Left ventricle myocardium inferior (tissue), 1 donor: ENCODE measurements at places on chromosomes 16 and 17.
A peak's percentile ranks its signal among the peaks of the same experiment; 100 is the strongest.

DNA sequence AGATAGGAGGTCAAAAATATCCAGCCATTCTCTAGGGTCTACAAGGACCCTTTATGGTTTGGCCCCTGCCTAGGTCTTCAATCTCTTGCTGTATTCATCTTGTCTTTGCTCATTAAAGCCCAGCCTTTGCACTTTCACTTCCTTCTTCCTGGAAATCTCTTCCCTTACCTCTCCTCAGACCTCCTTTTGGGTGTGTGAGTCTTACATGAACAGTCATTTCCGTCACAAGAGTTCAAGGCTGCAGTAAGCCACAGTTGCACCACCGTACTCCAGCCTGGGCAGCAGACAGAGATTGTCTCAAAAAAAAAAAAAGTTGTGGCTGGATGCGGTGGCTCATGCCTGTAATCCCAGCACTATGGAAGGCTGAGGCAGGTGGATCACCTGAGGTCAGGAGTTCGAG lies 6.0 kb upstream of the ATP1B2 start:
- DNase-seq: no peak

DNA sequence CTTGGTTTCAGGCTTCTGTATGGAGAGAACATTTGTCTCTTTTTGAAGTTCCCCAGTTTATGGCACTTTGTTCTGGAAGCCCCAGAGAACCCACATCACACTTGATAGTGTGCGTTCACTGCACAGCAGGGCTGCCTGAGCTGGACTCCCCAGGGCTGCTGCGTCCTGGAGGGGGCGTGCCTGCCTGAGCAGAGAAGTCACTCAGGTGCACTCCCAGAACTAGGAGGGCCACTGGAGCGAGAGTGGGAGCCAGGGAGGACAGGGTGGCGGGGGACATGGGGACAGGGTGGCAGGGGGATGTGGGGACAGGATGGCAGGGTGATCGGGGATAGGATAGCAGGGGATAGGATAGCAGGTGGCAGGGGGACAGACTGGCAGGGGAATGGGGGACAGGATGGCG lies 43.9 kb upstream of the ZNF469 start:
- no peak for DNase-seq

- DNase-seq: no peak
Observed at GRCh38 chr16:58121132-58121531, 8.0 kb downstream of the CFAP20 start.

DNA sequence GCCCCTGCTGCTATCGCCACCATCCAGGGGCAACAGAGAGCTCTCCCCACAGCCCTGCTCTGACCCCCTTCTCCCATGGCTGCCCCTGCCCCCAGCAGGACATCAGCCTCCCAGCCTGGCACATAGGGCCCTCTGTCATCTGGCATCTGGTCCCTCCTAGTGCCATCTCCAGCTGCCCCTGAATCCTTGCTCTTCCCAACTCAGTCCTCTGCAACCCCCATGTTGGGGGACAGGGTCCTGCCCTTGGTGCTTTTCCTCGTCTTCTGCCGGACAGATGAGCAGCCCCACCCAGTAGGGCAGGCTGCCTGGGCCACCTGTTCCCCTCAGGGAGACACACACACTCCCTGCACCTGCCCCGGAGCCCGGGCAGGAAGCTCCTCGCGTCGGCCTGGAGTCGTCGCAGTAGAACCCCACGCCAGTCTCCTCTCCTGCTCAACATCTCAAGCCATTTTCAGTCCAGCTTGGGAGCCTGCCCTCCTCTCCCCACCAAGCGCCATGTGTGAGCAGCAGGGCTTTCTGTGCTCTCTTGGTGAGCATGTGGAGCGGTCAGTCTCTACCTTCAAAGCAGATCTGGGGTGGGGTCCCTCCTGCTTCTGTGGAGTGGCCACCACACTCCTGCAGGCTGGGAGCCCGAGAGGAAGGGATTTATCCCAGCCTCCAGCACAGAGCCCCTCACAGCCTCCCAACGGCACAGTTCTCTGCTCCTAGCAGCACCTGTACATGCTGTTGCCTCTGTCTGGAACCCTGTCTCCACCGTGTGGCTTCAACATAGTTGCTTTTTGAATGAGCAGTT lies 28.2 kb downstream of the TNFRSF13B start:
- DNase-seq: no peak

- no peak for DNase-seq
Observed at GRCh38 chr16:66462912-66463311, 35.8 kb downstream of the BEAN1 start.

DNA sequence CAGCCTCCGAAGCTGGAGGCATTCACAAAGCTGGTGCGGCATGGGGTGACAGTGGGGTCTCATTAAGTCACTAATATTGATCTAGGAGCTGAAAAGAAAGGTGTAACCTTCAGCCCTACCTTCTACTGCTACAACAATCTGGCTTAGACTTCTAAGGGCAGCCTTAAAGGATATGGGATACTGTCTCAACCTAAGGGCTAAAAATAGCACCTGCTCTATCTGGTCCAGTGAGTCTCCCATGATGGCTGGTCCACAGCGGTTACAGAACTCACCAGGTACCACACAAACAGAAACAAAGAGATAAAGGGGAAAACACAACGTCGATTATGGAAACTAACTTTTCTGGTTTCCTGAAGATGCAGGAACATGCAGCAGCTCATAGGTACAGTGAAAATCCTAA lies 115.8 kb downstream of the SMG6 start:
- no peak for DNase-seq

- DNase-seq: no peak
Observed at GRCh38 chr17:35942588-35943186, 826 bp downstream of the LYZL6 start.

DNA sequence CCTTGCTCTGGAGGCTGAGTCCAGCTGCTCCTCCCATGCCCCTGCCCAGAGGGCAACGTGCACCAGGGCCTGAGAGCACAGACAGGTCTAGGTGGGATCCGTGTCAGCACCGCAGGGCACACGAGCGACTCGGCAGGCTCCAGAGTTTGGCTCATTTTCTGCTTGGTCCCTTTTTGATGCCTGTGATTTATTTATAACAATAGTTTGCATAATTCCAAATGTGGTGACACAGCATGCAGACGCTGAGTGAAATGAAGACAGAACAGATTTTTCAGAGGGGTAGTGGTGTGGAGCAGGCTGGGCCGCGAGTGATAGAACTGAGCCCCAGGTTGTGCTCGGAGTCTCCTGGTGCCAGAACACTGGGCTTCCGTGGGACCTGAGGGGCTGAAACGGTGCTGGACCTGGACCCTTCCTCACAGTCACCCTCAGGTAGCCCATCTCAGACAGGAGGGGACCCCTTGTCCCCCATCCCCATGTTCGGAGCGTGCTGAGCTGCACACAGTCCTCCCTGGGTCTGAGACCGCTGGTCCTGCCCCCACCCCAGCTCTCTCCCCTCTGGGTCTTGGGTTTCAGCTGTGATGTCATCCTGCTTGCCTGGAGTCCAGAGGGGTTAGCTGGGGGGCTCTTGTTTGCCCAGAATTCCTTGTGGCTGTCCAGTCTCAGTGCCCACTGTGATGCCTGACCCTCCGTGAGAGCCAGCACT lies 95.9 kb downstream of the METRNL start:
- no peak for DNase-seq

DNA sequence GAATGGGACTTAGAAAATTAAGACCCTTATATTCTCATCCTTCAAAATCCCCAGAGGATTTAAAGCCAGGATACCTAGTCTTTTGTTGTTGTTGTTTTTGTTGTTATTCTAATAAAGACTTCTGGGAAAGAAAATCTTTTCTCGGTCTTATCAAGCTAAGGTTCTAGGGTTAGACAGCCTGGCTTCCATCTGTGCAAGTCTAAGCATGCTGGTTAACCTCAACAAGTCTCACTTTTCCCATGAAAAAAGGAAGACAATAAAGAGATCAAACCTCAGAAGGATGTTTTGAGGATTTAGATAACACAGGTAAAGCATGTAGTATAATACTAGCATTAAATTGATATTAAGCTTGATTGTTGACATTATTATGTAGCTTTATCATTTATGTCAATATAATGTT lies 486.4 kb upstream of the SOX9 start:
- no peak for DNase-seq

GRCh38 chr16:29729116-29729521 lies 16.7 kb downstream of the C16orf54 start:
- no peak for DNase-seq

- no peak for DNase-seq
Observed at GRCh38 chr16:27760789-27761176, 210.8 kb downstream of the KATNIP start.

GRCh38 chr16:30342751-30343490 lies 12.2 kb downstream of the CD2BP2 start:
- DNase-seq: no peak

- no peak for DNase-seq
Observed at GRCh38 chr16:57939872-57940224, 31.1 kb downstream of the CNGB1 start.

DNA sequence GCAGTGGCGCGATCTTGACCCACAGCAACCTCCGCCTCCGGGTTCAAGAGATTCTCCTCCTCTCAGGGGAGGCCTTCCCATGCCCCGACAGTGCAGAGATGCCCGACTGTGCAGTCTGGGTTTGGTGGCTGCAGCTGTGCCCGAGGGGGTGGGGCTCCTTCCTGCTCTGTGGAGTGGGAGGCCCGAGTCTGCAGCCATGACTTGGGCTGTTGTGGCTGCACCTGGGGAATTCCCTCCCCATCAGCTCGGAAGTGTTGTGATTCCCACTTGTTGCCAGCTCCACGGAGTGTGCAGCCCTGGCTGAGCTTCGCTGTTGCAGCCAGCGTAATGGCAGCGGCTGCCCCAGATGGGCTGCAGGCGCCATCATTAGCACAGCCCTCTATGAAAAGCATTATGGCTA lies 66.4 kb upstream of the SMIM36 start:
- peak; percentile 34 for DNase-seq

- DNase-seq: no peak
Observed at GRCh38 chr16:13561291-13562070, 358.5 kb upstream of the ERCC4 start.

DNA sequence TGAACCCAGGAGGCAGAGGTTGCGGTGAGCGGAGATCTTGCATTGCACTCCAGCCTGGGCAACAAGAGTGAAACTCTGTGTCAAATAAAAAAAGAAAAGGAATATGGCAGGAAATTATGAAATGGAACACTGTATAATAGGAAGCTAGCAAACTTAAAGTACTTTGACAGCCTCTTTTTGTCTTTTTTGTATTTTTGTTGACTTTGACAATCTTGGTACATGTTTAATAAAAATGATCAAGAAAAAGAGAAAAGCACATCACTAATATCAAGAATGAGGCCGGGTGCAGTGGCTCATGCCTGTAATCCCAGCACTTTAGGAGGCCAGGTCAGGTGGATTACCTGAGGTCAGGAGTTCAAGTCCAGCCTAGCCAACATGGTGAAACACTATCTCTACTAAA lies 5.5 kb downstream of the ATF7IP2 start:
- DNase-seq: no peak

- peak; percentile 51 for DNase-seq
Observed at GRCh38 chr16:10878644-10879501, 1.9 kb downstream of the CIITA start.

DNA sequence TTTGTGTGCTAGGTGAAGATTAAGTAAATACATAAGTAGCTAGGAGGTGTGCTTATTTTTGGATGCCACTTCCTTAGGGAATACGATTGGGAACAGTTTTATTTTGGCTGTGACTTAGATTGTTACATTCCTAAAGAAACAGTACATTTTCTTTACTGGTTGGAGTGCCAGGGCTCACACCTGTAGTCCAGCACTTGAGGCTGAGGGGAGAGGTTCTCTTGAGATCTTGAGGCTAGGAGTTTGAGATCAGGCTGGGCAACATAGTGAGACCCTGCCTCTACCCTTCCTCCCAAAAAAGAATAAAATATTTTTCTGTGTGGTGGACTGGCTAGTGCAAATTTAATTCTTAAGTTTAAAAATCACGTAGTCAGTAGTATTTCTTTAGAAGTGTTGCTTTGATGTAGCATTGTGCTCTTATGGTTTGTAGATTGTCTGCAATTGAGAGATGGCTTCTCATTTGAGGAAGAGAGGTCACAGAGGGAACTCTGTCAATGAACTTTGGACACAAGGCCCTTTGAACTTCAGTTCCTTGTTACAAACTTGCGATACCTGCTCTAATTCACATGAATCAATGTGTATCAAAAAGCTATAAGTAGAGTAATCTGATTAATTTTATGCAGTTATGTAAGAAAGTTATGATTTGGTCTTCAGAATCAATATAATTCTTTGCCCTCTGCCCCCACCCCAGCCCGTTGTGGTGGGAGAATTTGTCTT lies 7.1 kb downstream of the HAPSTR1 start:
- DNase-seq: no peak

GRCh38 chr17:14014657-14015056 lies 54.6 kb upstream of the COX10 start:
- no peak for DNase-seq

DNA sequence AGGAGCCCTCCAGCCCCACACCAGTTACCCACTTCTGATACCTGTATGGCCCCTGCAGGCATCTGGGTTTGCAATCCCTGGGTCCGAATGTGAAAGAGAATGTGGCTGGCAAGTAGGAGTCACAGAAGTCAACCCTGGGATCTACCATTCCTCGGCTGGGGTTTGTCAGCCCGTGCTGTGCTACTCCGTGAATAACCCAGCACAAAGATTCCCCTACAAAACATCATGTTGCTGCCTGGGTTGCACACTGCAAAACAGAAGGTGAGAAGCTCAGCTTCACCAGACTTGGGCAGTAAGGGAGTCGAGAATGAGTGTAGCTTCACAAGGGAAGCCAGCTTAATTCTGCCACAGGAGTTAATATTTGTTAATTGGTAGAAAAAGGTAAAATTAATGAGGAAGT lies 137.1 kb downstream of the ZFHX3 start:
- no peak for DNase-seq

DNA sequence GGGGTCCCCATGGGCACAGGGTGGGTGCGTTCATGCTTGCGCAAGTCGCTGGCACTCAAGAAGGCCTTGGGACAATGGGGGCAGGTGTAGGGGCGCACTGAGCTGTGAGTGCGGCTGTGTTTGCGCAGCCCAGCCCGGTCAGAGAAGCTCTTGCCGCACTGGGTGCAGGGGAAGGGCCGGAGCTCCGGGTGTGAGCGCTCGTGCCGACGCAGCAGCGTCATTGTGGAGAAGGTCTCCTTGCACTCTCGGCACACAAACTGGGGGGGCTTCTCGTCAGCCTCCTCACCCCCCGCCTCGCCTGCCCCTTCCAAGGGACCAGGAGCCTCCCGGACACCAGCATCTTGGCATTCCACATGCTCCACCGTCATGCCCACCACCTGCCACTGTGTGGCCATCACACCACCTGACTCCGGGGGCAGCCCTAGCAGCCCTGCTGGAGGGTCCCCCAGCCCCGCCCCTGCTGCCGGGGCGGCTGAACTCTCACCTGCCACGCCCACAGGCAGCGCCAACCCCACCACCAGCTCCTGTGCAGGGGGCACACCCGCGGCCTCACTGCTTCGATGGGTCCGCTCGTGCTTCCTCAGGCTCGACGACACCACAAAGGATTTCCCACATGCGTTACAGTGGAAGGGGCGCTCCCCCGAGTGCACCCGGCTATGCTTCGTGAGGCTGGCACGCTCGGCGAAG lies 12.8 kb downstream of the ZNF668 start:
- DNase-seq: no peak

DNA sequence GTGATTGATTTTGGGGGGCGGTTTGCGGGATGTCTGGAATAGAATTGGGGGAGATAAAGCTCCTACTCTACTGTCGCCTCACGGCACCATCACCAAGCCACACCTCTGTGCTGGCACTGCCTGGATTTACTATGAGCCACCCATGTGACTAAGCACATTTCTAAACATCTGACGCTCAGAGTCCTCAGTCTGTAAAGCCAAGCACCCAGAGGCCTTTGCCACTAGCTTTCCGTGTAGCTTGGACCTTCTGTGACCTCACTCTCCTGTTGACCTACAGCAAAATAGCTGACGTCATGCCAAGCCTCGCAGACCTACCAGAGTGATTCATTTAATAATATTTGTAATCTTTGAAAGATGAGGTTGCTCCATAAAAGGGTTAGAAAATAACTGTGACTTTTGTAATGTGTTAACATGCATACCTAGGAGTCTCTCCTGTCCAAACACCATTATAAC lies 38.5 kb upstream of the MYOCD start:
- no peak for DNase-seq
